ENCODE measurements at places on chromosomes 12 and 14.
A peak's percentile ranks its signal among the peaks of the same experiment; 100 is the strongest.

- DNase-seq, result no peak
Measured at GRCh38 chr14:60589442-60589841, 59.8 kb downstream of the SIX1 start.

DNA sequence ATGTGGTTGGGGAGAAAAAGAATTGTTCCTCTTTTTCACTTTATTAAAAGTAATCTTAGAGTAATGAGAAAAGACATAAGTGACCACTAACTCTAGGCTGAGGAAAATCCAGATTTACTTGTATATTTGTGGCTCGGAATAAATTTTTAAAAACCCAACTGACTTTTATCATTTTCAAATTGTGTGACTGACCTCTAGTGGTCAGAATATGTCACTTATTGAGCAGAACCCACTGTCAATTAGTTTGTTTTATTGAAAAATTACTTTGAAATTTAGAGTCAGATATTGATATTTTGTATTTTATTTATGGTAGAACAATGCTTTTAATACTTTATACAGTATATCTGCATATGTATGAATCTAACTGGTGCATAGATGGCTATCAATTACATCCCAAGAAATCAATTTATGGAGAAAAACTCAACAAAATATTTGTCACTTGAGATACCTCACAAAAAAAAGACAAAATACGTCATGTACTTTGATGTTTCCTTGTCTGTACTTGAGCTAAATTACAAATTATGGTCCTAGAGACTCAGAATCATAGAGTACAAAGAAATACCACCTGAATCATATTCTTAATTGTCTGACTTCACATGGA is 229.4 kb downstream of the CNTN1 start:
- no peak for DNase-seq

GRCh38 chr14:34212172-34212929 is 249.7 kb downstream of the SPTSSA start:
- no peak for DNase-seq

- DNase-seq, result peak; percentile 83
Measured at GRCh38 chr12:76621582-76622024, 62.0 kb upstream of the OSBPL8 start.

GRCh38 chr14:24784981-24785380 is 151.0 kb upstream of the GZMB start:
- DNase-seq, result no peak

GRCh38 chr12:30754383-30754749 is 385 bp downstream of the CAPRIN2 start:
- DNase-seq, result no peak

GRCh38 chr14:76767681-76768656 is 6.7 kb downstream of the VASH1 start:
- DNase-seq, result peak; percentile 49

DNA sequence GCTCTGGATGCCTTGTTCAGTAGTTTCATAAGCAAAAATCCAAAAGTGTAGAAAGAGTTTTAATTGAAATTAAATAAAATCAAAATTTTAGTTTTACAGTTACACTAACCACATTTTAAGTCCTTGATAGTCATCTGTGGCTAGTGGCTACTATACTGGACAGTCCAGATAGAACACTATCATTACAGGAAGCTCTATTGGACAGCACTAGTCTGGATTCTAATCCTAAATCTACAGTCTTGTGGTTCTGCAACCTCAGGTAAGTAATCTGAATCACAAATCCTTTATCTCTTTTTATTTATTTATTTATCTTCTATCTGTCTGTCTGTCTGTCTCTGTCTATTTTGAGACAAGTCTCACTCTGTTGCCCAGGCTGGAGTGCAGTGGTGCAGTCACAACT is 18.0 kb downstream of the RAP1B start:
- DNase-seq, result no peak

GRCh38 chr14:105026033-105026785 is 5.3 kb upstream of the CDCA4 start:
- no peak for DNase-seq

DNA sequence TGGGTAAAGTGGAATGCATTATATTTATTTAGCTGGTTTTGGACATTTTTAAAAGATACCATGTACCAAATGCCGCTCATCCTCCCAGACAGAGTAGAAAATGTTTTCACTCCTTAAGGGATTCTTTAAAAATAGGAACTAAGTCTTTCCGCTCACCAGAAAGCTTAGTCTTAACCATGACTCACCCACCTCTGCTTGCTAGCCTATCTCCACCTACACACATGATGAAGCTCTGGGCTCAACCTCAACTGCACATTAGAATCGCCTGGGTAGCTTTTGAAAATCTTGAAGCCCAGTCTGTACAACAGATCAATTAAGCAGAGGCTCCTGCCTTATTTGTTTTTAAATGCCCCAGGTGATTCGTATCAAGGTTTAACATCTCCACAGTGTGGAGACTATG is 260.5 kb downstream of the NEDD1 start:
- no peak for DNase-seq

GRCh38 chr14:78405079-78405856 is 235.1 kb downstream of the NRXN3 start:
- peak; percentile 28 for DNase-seq

GRCh38 chr12:122961531-122962329 is 4.5 kb downstream of the ABCB9 start:
- DNase-seq, result no peak

GRCh38 chr12:49965836-49966235 is 4.2 kb downstream of the AQP5 start:
- DNase-seq, result no peak

DNA sequence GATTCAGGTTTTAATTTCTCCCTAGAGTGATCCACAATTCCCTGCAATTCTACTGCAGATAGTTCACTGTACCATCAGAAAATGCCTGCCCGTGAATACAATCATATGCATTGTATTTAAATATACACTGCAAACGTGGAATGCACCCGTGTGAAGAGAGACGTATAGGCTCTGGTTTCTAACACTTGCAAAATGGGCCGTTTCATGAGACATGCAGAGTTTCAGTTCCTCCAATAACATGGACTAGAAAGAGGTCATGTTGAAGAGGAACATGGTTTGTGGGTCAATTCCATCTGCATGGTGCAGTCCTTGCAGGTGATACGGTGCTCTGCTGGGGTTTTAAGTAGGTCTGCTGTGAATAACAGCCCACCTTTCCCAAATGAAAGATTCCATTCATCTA is 373.3 kb downstream of the TMEM132D start:
- no peak for DNase-seq

DNA sequence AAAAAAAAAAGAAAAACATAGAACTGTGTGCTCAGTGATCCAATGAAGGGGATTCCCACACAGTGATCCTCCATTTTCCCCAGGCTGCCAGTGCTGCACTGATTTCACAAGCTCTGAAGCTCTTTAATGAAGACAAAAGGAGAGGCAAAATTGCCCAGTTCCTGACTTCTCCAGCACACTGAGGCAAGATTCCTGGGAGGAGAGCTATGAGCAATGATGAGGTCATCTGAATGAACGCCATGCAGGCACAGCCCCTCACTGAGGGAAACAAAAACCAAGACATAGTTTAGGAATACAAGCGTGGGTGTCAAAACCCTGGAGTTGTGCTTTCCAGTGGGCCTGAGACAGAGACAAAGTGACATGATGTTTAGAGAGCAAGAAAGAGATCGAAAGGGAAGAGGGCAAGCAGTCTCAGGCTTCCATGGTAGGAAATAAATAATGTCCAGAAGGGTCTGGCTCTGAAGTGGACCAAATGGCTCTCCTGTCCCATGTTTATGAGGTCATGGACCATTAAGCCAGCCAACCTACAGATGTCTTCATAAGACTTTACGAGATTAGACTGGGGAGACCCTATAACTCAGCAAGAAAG is 40.9 kb upstream of the SMUG1 start:
- peak; percentile 80 for DNase-seq

DNA sequence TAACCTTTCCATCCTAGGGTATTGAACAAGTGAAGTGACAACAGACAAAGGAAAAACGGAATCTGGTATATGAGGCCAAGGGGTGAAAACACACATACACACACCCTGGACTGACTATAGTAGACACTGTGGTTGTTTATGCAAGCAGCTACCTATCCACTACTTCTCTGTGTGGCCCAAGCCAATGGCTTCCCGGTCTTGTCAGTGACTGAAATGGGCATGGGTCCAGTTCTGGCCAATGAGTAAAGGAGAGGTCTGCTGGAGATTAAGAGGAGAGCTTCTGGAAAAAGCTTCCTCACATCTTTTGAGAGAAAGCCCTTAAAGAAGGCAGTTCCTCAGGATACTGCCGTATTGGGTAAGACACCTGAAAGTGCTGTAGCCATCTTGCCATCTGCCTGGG is 19.3 kb downstream of the MBIP start:
- no peak for DNase-seq

GRCh38 chr12:630656-631632 is 32.3 kb downstream of the NINJ2 start:
- no peak for DNase-seq

- DNase-seq, result peak; percentile 31
Measured at GRCh38 chr12:80589077-80589476, 118.4 kb upstream of the MYF6 start.

GRCh38 chr14:102508410-102508773 is 1.2 kb downstream of the ANKRD9 start:
- DNase-seq, result no peak

DNA sequence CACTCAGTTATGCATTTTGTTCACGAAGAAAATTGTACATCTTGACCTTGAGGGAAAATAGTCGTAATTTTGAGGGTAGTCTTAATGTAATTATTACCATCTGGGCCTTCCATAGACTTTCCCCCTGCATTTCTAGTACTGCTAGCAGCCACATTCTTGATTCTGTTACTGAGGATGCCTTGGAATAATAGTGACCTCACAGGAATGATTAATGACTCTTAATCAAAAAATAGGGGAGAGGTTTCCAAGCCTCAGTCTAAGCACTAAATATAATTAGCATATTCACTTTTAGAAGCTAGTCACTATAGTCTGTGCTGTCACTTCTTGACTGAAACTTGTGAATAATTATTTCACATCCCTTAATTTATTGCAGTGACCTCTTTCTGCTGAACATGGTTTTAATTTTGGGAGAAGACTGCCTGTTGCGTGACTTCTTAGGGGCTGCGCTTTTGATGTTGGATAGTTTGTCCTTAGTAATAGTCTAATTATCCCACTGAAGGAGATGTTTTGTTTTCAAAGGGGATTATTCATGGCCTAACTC is 400.5 kb downstream of the ADAMTS20 start:
- DNase-seq, result no peak

DNA sequence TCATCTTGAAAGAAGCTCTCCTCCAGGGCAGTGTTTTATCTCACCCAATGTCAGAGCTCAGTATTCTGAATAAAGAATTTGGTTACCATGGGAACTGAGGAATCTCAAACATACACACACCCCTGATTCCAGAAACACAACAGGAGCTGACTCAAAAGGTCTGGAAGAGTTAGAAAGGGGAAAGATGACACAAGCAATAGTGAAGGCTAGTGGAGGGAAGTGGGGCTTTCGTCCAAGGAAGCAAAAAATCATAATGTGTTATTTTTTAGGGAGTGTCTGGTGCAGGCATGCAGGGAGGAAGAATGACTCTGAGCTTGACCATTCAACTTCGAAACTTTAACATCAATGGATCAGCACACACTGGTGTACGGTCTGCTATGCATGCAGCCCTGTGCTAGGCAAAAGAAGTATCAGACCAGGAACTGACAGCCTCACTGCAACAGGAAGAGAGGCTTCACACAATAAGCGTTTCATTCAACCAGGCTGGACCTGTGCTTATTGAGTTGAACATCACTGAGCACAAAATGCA is 20.3 kb downstream of the HEBP1 start:
- peak; percentile 54 for DNase-seq

DNA sequence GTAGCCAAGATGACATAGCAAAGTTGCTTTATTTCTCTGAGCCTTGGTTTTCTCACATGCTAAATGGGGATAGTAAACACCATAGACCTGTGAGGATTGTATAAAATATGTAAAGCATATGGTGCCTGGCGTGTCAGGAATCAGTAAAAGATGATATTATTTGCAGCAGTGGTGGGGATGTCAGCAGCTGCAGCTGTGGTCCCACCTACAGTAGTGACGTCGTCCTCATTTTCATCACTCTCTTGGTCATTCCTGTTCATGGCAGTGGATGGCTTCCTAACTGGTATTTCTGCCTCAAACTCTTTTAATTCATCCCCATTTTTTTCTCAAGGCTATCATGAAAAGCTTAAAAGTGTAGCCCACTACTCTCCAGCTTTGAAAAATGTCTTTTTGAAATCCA is 12.1 kb downstream of the BMAL2 start:
- no peak for DNase-seq

- no peak for DNase-seq
Measured at GRCh38 chr12:93536766-93537488, 35.5 kb upstream of the SOCS2 start.

DNA sequence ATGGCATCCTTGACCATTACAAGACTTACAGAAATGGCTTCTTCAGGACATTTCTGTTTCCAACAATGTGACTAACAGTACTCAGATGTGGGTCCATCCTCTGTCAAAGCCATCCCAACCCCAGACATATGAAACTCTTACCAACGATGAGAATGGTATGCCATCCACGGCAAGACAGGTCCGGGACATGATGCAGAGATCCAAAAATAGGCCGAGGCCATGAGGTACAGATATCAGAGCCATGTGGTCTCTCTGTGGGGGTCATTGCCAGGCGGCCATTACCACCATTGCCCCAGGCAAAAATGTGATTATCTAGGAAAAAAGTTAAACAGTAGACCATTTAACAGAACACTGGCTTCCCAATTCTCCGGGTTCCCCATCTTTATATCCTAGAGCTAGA is 27.5 kb downstream of the ZC2HC1C start:
- no peak for DNase-seq

GRCh38 chr12:114672817-114673168 is 11.2 kb downstream of the TBX3 start:
- DNase-seq, result no peak

DNA sequence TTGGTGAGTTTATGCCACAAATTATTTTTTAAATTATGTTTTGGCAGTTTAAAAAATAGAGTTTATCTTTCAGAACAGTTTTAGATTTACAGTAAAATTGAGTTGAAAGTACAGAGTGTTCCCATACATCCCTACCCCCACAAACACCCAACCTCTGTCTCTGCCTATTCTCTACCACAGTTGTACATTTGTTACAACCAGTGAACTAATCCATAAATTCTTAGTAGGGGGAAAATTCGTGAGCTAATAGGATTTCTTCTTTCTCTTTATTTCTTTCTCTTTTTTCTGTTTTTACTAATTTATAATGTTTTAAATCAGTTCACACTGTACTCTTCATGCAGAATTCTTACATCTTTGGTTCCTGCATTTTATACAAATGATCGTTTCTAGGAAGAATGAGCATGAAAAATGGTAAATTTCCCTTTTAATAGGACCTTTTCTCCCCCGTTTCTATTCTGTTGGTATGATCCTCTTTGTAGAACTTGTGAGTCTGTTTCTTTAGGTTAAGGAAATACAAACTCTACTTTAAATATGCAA is 56.7 kb downstream of the MIPOL1 start:
- no peak for DNase-seq

- DNase-seq, result peak; percentile 55
Measured at GRCh38 chr12:23949348-23950209, at the start of gene SOX5. Gene SOX5, minus strand, starts transcription at chr12:23949670. Its CDS starts 69 bp downstream, at chr12:23949601.

- no peak for DNase-seq
Measured at GRCh38 chr12:13183620-13184019, 12.9 kb upstream of the EMP1 start.

- DNase-seq, result no peak
Measured at GRCh38 chr14:58659846-58660245, 22.1 kb downstream of the DACT1 start.

GRCh38 chr14:99230208-99231151 is 41.5 kb downstream of the BCL11B start:
- DNase-seq, result peak; percentile 42

GRCh38 chr12:48936379-48936979 is 11.2 kb upstream of the FKBP11 start:
- peak; percentile 71 for DNase-seq
